ENCODE measurements at places on chromosomes 11 and 22.

DNA sequence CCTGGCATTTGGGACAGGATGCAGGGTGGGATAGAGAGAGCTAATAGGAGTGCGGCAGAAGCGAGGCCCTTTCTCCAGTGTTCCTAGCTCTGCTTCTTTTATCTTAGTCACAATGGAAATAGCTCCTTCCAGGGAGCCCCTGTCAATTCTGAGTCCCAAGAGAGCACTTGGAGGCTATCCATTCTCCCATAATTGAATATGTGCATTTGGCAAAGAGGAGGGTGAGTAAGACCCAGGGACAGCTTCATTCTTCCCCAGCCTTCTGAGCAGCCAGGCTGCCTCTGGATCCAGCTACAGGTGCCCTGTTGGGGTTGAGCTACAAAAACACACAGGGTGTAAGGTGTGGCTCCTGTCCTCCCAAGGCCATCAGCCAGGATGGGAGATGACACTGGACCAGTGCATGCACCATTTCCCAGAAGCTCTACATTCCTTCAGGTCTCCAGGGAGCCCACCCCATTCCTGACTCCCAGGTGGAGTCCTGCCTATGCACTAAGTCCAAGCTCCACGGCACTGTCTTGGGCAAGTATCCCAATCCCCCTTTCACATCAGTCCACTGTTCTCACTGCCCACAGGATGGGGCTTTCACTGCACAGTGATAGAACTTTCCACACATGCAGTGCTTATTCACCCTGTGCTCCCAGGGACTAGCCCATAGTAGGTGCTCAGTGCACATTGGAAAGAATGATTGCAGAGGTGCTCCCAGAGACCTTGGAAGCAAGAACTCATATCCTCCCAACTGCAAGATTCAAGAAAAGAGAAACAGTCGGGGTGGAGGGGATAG lies 6.2 kb downstream of the MS4A10 start:
- DNase-seq = no peak

DNA sequence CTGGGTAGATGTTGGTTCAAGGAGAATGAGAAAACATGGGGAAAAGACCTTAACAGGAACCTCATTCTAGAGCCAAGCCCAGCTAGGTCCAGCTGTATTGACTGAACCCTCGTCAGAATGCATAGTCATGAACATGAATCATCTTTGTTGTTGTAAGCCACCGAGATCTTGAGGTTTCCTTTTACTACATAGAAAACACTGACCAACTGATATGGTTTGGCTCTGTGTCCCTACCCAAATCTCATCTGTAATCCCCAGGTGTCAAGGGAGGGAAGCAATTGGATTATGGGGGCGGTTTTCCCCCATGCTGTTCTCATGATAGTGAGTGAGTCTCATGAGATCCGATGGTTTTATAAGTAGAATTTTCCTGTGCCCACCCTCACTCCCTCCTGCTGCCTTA lies 19.4 kb upstream of the PHOX2A start:
- DNase-seq = no peak

DNA sequence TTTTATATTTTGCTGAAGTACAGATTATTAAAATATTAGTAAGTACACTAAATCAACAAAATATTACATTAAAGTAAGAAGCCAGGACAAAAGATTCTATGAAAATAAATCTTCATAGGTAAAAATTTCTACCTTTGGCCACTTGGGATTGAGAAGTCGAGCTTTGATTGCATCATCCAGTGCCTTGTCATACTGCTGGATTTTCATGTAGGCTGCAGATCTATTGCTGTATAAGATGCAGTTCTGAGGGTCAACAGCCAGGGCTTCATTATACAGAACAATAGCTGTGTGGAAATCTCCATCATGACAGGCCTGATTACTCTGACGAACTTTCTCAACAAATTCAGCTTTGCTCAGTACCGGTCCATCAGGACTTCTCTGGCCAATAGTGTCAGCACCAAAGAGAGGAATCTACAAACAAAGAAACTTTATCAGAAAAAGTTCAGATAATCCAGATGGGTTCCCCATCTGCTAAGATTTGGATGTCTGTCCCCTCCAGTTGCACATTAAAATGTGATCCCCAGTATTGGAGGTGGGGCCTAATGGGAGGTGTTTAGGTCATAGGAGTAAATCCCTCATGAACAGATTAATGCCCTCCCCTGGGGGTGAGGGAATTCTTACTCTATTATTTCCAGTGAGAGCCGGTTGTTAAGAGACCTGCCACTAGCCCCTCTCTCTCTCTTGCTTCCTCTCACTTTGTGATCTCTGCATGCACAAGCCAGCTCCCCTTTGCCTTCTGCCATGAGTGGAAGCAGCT lies 50.0 kb downstream of the TTC28 start:
- DNase-seq = no peak

GRCh38 chr11:68838572-68838964 lies 3.1 kb downstream of the CPT1A start:
- no peak for DNase-seq

- no peak for DNase-seq
Measured at GRCh38 chr11:43942662-43943371, 380 bp downstream of the C11orf96 start.

GRCh38 chr11:62345861-62346260 lies 8.6 kb downstream of the ASRGL1 start:
- no peak for DNase-seq

DNA sequence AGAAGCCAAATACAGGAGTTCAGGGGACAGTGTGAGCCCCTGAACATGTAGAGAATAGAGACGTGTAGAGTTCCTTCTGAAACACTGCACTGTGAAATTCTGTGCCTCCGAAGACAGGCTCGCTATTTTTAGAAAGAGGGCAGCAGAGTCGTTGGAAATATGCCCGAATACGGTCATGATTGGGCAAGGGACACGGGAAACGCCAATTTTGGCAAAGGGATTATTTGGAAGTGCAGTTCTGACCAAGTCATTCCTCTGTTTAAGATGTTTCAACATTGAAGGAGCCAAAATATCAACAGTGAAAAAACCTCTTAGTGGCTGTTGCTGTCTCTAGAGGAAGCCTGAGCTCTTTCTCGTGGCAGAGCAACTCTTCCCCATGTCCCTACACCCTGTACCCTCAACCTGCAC lies 9.5 kb upstream of the CBX6 start:
- no peak for DNase-seq

DNA sequence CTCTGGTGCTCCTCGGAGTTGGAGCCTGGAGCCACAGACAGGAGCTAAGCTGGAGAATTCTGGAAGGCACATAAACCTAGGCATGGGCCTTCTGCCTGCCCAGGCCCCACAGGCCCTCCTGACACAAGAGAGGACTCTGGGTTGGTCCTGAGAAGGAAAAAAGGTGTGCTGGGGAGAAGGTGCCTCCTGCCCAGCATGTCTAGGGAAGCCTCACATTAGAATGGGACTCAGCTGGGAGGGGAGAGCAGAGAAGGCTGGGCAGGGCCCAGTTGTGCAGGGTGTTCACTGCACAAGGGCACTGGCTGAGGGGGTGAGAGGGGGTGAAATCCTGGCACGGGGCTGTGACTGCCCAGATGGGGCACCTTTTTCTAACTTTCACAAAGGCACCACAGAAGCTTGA lies 39.4 kb upstream of the WNT11 start:
- no peak for DNase-seq

DNA sequence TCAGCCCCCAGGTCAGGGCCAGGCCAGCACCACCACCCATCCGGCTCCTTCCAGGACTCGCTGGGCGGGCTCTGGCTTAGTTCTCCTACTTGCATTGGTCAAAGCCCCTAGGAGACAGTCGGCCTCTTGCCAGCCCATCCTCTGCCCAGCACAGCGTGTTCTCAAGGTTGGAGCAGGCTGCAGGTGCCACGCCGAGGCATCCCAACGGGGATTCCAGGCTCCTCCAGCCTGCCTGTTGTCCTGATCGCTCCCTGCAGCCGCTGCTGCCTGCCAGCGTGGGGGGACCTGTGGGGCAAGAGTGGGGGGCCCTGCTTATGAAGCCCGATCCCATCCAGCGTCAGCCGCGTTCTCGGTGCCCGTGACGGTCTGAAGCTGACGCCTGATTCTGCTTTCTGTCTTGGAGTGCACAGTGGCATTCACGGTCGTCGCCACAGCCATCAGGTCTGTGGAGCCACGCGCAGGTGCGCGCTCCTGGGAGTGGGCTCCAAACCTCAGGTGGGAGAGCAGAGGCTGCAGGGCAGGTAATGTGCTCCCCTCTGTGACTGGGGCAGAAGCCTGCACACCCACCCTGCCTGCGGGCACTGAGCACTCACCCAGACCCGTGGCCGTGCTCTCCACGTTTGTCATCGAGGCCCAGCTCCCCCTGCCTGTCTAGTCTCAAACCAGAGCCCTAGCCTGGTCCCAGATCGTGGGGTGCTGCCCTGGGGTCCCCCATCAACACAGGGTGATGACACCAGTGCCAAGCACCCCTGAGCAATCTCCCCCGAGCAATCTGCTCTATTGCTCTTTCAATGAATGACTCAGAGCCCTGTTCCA lies 991.6 kb downstream of the BRD1 start:
- DNase-seq = no peak

- no peak for DNase-seq
Measured at GRCh38 chr22:16824716-16825687, at the start of gene XKR3. Gene XKR3 (minus strand): TSS chr22:16825411. CDS start chr22:16808073, 17,338 bp downstream.

DNA sequence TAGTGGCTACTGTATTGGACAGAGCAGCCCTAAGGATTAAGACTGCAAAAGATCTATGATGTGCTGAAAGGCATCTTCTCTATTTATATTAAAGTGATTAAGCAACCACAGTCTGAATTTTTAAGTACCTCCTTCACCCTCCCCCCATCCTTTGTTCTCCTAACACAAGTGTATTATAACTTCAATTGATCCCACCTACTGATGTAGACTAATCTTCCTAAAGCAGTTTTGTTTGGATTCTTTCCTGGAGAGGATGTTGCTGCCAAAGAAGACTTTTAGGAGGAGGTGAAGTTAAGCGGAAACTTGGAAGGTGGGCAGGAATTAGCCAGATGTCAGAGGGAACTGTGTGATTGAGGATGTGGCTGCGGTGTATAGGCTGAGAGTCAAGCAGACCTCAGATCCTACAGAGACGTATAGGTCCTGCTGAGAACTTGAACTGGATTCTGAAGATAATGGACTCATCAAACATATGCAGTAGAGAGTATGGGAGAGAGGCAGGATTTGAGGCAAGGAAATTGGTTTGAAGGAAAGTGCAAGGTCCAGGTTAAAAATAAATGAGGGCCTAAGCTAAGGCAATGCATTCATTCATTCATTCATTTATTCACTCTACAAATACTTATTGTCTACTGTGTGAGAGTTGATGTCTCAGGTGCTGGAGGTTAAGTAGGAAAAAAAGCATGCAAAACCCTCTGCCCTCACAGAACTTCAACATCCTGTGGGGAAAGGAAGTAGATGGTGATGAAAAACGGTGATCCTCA lies 5.2 kb upstream of the RASSF10 start:
- no peak for DNase-seq

GRCh38 chr11:10720881-10721376 lies 27.4 kb upstream of the IRAG1 start:
- no peak for DNase-seq

- no peak for DNase-seq
Measured at GRCh38 chr11:124699547-124699946, 25.8 kb downstream of the SPA17 start.

- DNase-seq = no peak
Measured at GRCh38 chr11:9247863-9248262, 17.3 kb downstream of the DENND5A start.

DNA sequence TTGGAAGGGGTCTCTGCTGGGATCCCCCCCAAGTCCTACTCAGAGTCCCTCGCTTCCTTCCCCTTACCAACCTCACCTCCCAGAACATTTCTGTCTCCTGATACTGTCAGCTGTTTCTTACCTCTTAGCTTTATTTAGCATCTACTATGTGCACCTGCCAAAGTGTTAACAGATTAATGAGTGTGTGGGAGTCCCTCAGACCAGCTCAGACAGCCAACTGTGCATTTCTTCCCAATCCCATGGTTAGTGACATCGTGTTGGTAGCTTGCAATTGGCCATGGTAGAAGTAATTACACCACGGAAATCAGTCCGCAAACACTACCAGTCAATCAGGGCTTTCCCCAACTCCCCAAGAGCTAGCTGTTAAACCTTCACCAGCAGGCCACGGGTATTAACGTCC lies 150.6 kb downstream of the DSCAML1 start:
- DNase-seq = no peak

- DNase-seq = no peak
Measured at GRCh38 chr11:35680506-35680905, 17.9 kb downstream of the TRIM44 start.

- DNase-seq = no peak
Measured at GRCh38 chr22:35568751-35569739, 28.4 kb downstream of the RASD2 start.

DNA sequence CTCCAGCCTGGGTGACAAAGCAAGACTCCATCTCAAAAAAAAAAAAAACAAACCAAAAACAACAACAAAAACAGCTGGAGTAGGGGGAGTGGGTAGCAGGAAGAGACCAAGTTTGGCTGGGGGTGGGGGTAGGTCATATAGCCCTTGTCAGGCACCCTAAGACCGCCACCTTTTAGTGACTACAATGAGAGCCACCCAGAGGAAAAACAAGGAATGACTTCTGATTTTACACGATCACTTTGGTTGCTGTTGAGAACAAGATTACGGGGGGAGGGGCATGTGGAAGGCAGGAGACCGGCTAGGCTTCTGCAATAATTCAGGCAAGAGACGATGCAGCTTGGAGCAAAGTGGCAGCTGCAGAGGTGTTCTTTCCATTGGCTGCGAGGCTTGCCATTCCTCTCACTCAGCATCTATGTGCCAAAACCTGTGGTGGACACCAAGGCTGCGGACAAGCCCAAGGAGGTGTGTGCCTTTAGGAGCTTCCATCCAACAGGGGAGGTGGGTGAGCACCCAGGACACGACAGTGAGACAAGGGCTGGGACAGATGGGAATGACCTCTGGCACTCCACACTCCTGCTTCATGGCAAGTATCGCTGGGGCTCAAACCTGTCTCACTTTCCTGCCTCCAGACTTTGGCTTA lies 1.7 kb downstream of the RPS19BP1 start:
- no peak for DNase-seq

Measured in NCI-H187 (cell line).